ENCODE measurements at places on chromosomes 7 and 10. TPM values are rescaled to one million over a fixed set of nuclear protein-coding genes. Genes with fewer than 3 reads are reported as not detected.

DNA sequence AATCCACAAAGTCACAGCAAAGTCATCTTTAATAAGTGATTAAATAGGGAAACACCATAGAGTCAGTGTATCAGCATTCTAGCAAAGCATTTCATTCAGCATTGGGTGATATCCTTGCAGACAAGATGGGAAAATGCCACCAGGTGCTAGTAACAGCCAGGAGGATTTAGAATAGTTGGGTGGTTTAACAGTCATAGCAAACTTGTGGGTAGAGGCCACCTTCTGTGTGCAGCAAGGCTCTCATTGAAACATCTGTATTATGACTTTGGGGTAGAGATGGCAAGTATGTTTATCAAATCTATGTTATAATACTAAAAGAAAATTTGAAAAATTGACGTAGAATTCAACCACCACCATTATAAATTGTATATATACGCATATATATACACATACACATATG, 26.4 kb upstream of the ADO start:
- DNase-seq: no peak

DNA sequence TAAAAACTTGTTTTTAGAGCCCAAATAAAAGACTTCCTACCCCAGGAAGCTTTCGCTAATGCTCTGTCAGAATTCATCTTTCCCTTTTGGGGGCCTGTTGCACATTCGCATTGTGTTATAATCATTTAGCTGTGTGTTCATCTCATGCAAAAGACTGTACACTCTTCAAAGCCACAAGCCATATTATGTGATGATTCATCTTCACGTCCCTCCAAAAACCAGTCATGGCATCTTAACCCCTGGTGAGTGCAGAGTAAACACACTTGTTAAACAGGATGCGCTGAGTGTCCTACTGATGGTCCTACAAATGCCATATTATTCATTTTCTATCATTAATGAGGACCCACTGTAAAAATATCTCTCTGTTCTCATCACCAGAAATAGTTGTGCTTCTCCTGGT, 235.4 kb downstream of the KIAA1217 start:
- DNase-seq: no peak

GRCh38 chr7:12764458-12764891, 77.0 kb downstream of the ARL4A start:
- DNase-seq: no peak

DNA sequence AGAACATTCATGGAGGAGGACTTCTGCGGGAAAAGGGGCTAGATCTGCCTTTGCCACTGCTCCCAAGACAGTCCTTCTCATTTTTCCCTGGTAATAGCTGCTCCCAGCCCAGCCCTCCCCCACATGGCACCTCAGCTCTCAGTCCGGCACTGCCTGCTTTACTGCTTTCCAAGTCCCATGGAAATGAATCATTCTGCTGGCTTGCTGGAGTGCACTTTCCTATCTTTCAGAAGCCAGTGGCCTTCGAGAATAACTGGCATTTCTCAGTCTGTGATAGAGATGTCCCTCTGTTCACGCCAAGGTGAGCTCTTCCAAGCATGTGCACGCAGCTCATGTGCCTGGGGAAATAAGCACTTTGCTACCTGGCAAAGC, 61.4 kb downstream of the SYPL1 start:
- no peak for DNase-seq

Gene ZPBP
- total RNA-seq: not detected

Gene MOGAT3
- not detected for total RNA-seq

Gene AKR1D1
- total RNA-seq: not detected

- peak; percentile 58 for DNase-seq
Observed at GRCh38 chr10:129779126-129780111, 184.7 kb downstream of the EBF3 start.

DNA sequence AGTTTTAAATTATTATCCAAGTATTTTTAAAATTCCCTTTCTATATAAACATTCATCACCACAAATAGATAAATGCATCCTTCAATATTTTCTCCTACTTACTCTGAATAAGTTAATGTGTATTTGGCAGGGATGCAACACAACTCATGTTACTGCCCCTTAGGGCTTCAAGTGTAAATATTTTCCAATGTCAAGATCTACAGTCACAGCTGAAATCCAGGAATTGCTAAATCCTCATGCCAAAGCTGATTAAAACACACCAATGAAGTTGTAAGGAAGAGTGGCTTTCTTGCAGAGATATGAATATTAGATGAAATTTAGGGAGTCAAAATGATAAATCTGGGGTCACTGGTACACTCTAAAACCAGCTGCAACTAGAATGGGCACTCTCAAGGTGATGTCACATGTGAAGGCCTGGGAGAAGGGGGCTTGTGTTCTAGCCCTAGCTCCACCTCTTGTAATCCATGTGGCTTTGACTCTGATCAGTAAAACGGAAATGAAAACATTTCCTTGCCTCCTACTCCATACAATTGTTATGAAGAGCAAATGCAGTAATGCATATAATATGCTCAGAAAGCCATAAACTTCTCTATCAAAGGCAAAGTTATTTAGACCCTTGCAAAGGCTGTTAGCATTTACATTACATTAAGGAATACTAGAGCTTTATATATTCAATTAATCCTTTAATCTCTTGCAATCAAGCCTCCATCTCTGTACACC, 228.1 kb upstream of the NFE2L3 start:
- no peak for DNase-seq

GRCh38 chr7:70344726-70345125, 746.5 kb downstream of the AUTS2 start:
- no peak for DNase-seq

DNA sequence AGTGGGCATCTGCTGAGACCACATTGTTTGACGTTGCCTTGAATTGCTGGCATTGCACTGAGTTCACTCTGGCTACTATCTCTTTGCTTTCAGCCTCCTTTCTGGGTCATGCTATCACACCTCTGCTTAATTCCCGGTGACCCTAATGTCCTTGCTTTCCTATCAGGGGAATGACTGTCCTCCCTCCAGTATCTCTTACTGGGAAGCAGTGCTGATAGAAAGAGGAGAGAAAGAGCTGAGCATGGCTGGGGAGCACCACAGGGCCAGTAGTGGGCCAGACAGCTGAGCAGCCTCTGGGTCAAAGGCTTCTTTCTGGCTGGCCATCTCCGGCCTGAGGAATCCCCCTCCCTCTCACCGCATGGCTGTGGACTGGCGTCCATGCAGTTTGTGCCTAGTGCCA, 428.7 kb downstream of the INHBA start:
- DNase-seq: no peak

DNA sequence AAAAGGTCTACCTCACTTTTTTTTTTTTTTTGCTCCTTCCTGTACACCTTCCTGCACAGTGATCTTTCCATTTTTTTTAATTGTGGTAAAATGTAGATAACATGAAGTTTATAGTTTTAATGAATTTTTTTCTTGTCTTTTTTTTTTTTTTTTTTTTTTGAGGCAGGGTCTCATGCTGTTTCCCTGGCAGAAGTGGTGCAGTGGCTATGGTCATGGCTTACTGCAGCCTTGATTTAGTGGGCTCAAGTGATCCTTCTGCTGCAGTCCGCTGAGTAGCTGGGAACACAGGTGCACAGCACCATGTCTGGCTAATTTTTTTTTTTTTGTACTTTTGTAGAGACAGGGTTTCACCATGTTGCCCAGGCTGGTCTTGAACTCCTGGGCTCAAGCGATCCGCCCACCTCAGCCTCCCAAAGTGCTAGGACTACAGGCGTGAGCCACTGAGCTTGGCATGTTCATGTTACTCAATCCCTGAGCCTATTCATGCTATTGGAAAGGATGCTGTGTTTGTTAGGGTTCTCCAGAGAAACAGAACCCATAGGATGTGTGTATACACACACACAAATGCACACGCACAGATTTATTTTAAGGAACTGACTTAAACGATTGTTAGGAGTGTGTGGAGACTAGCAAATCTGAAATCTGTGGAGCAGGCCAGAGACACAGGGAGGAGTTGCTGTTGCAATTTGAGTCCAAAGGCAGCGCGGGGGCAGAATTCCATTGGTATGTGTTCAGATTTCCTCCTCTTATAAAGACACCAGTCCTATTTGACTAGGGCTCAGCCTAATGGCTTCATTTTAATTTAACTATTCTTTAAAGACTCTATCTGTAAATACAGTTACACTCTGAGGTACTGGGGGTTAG, 29.1 kb downstream of the GALNT11 start:
- no peak for DNase-seq

DNA sequence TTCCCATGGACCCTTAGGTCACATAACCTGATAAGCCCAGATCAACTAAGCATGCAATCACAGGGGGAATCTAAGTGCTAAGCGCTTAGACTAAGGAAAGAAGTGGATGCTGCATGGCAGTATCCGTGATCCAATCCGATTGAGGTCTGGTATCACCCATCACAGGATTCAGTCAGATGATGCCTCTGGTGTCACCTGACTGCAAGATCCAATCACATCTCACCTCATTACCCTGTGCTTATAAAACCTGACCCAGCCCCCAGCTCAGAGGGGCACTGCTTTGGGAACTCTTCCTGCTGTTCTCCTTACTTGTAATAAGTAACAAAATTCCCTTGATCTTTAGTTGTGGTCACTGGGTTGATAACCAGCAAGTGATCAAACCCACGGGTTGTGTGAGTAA, 84.7 kb upstream of the TMEM168 start:
- DNase-seq: no peak

- peak; percentile 72 for DNase-seq
Observed at GRCh38 chr10:114271779-114272167, 32.7 kb downstream of the VWA2 start.

Gene C7orf57
- not detected for total RNA-seq

DNA sequence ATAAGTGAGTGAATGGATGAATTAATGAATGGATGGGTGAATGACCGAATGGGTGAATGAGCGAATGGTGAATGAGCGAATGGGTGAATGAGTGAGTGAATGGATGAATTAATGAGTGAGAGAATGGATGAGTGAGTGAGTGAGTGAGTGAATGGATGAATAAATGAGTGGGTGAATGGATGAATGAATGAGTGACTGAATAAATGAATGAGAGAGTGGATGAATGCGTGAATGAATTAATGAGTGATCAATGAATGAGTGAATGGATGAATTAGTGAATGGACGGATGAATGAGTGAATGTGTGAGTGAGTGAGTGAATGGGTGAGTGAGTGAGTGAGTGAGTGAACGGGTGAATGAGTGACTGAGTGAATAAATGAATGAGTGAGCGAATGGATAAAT, 49.5 kb upstream of the HMX3 start:
- DNase-seq: no peak

DNA sequence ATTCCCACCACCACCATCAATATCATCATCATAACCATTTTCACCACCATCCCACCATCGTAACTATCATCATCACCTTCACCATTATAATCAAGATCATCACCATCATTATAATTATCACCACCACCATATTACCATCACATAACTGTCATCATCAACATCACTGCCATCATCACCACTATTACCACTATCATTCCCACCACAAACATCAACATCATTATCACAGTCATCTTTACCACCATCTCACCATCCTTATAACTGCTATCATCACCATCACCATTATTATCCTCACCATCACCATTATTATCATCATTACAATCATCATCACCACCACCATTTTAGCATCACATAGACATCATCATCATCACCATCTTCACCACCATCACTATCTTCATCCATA, 167.1 kb upstream of the ZMIZ1 start:
- DNase-seq: no peak

DNA sequence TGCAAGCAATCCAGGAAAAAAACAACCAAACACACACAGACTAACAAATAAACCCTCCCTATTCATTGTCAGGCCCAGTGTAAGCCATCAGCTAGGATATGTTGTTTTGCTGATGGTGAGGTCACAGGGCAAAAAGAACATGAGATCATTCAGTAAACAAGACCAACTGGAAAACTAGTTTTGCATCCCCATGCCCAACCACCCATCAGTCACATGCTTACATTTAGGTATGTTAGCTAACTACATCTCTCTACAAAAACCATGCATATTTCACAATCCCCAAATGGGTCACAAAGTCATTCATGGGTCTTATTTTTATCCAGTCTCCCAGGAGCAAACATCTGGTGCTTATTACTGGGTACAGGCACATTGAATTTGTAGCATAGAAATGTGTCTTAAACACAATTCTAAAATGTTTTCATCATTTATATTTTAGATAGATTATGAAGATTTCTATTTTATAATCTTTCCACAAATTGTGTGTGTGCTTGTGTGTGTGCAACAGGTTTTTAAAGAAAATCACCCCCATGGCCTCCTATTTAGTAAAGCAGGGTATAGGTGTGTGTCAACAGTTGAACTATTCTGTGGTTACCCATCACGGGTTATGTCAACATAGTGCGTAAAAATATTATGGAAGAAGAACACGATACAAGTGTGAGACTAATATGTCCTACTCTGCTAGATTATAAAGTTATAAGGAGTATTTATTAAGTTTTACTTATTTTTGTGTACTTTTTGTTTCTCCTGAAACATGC, 103.8 kb upstream of the AKR1E2 start:
- no peak for DNase-seq

DNA sequence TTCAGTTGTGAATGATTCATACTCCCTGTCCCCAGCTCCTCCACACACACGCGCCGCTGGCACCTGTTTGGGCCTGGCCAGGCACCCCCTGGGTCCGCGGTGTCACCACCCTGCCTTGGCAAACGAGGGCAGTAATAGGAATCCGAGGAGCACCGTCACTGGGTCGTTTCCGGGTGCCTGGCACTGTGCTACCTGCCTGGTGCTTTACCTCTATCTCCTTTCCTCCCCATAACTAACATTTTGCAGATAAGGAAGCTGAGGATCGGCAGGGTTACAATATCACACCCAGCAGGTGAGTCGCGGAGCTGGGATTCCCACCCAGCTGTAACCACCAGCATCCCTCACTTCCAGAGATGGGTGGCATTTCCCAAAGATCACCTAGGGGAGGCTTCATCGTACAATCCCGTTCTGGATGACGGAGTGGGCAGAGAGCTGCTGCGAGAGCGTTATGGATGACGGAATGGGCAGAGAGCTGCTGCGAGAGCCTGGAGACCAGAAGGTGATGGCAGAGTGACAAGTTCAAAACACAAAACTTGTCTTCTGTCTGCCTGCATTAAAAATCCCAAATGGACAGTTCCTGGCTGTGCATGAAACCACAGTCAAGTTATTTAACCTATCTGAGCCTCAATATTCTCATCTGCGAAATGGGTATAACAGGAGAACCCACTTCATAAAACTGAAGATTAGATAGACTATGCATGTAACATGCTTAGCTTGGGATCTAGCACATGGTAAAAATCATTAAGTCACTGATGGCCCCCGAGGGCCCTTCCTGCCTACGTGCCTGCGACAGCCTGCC, 1.1 kb upstream of the HSPA12A start:
- DNase-seq: no peak

- DNase-seq: no peak
Observed at GRCh38 chr10:76017733-76018433, 586.5 kb downstream of the LRMDA start.

Gene DNAH11
- total RNA-seq: 0.51 TPM

- DNase-seq: no peak
Observed at GRCh38 chr10:114118514-114118913, 55.5 kb downstream of the CCDC186 start.

Gene SPOCK2
- total RNA-seq: 7.5 TPM

DNA sequence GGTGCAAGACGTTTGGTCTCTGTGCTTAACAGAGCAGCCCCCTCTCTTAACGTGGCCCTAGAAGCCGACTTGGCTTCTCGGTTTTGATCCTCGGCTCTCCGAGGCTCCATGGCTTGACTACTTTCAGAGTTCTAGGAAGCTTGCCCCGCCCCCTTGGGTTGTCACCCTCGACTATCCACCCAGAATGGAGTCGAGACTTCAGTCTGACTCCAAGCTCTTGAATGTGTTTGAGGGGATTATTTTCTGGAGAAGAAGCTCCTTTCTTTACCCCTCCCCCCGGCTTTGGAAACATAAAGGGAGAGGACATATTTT, 448 bp downstream of the SEC24C start:
- DNase-seq: no peak
